ENCODE measurements at places on chromosomes 6 and 20.

GRCh38 chr6:101443315-101443714 is 49.8 kb downstream of the GRIK2 start:
- DNase-seq = no peak

DNA sequence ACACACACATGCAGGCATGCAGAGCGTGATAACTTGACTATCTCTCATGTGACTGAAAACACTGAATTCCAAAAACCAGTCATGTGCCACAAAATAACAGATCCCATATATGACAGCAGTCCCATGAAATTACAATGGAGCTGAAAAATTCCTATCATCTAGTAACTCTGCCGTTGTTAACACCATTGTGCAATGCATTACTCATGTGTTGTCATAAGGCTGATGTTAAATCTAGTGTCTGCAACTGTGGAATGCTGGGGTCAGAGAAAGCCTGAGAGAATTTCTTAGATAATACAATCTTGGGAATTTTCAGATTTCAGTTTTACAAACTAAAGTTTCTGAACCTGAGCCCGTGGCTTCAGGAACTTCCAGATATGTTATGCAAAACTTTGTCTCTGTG is 70.2 kb downstream of the LYRM4 start:
- DNase-seq = no peak

- DNase-seq = no peak
Measured at GRCh38 chr20:46303176-46303956, 4.9 kb downstream of the CDH22 start.

DNA sequence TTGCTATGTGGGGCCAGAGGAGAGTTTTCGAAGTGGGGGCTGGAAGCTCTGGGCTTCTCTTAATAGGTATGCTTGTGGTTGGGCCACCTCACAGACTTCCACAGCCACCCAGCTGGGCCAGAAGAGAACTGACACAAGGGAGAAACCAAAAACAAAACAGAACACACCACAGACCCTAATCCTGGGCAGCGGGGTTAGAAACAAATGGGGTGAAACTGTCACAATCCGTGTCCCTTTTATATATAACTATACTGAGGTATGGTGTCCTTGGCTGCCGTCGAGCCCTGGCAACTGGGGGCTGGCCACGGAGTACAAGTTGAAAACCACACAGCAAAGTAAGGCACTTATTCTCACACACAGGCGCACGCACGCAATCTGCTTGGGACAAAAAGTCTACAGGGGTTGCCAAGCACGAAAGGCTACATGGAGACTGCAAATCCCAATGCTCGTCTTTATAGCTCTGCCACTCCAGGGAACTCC is 78.3 kb downstream of the TRAM2 start:
- DNase-seq = no peak

DNA sequence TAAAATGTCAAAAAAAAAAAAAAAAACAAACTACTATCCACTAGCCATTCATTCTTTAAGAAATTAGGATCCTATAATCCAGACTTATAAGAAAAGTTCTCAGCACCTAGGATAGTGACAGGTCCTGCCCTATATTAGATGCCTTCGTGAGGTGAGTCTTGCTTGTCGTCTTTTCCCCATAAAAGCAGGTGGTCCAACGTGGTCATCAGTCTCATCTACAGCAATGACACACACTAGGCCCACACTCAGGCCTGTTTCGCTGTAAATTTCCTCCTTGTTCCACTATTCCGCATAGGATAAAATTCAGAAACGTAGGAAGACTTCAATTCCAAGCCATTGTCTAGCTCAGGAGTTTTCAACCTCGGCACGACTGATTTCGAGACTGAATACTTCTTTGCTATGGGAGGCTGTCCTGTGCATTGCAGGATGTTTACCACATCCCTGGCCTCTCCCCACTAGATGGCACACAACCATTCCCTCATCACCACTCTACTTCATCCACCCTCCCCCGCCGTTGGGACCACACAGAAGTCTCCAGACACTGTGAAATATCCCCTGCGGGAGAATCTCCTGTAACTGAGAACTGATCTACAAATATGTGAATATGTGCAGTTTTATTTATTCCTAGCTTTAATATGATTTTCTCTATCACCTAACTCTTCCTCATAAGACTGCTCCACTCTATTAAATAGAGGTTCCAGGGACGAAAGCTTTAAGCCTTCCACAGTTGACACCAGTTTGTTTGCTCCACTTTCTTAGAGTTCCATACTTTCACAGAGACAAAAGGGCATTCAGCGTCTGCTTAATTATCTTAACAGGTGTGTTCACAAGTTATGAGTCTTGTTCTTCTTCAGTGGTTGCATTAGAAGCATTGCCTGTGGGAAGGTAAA is 346.3 kb downstream of the BMP2 start:
- DNase-seq = no peak

DNA sequence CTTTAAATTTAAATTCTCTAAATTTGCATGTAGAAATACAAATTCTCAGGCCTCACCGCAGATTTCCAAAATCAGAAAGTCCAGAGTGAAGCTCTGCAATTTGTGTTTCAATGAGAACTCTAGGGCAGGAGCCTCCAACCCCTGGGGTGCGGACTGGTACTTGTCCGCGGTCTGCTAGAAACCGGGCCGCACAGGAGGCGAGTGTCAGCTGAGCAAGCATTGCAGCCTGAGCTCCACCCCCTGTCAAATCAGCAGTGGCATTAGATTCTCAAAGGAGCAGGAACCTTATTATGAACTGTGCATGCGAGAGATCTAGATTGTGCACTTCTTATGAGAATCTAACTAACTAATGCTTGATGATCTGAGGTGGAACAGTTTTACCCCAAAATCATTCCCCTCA is 203.0 kb upstream of the PCSK2 start:
- DNase-seq = no peak

DNA sequence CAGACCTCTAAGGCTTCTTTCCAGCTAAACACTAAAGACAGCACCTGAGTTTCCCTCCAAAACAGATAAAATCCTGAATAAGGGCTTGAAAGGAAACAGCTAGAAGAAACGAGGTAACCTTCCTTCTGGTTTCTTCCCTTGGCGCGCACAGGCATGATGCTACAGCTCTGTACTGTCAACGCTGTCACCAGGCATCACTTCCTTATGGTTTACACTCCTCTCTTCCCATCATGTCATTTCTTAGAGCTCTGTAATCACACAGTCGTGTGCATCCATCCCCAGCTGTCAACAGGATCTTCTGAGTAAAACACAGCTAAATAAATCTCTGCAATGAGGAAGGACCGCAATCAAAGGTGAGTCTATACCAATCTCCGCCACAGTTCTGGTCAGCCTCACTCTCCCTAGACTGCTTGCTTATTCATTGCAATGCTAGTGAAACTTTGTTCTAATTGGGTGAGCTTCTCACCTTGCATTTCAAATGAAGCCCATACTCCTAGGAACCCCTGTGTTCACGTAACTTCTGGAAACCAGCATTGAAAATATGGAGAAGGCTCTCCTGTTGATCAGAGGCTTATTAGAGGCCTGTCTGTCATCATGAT is 162.6 kb upstream of the DTNBP1 start:
- no peak for DNase-seq

Data from stimulated activated CD8-positive, alpha-beta memory T cell treated with anti-CD3 and anti-CD28 coated beads, Interleukin-4, amount 100 ng/mL, for 1 hour (primary cell).